ENCODE measurements at places on chromosomes 16 and 17. TPM values are rescaled to one million over a fixed set of nuclear protein-coding genes. Genes with fewer than 3 reads are reported as not detected.

Gene TP53TG3
- total RNA-seq = not detected

DNA sequence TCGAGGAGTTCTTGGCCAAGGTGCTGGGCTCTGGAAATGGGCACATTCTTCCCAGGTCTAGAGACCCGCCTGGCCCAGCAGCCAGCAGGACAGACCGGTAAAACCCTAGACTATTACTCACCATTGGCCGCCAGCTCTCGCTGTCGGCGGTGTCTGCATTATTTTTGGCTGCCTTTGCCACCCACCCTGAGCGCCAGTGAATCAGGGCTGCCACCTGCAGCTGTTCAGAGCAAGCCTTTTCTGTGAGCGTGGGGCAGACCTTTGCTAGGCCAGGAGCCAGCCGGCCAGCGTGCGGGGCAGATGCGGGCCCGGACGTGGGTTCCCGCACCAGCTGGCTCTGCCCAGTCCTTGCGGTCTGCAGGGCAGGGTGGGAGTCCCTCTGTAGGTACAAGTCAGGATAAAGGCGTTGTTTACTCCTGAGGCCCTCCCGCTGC is 15.8 kb upstream of the CLEC18A start:
- no peak overlapping the region for H3K4me3 ChIP-seq
- peaks cover 27% of the 10 kb centered on the region for H3K36me3 ChIP-seq
- no peaks in the 10 kb centered on the region for H3K27me3 ChIP-seq
- H3K4me1 ChIP-seq = no peaks in the 10 kb centered on the region
- H3K27ac ChIP-seq = no peak overlapping the region

- peaks cover 15% of the 10 kb centered on the region for H3K4me1 ChIP-seq
- no peak overlapping the region for H3K27ac ChIP-seq
- no peaks in the 10 kb centered on the region for H3K36me3 ChIP-seq
- H3K27me3 ChIP-seq = peaks cover 27% of the 10 kb centered on the region
- no peak overlapping the region for H3K4me3 ChIP-seq
Observed at GRCh38 chr17:42667088-42667951, 8.2 kb downstream of the TUBG2 start.

- H3K4me1 ChIP-seq = peaks cover 8% of the 10 kb centered on the region
- H3K27me3 ChIP-seq = peaks cover 29% of the 10 kb centered on the region
- no peak overlapping the region for H3K4me3 ChIP-seq
- H3K27ac ChIP-seq = no peak overlapping the region
- peaks cover 25% of the 10 kb centered on the region for H3K36me3 ChIP-seq
- no peak for DNase-seq
Observed at GRCh38 chr17:76081295-76082210, 2.6 kb downstream of the ZACN start.

DNA sequence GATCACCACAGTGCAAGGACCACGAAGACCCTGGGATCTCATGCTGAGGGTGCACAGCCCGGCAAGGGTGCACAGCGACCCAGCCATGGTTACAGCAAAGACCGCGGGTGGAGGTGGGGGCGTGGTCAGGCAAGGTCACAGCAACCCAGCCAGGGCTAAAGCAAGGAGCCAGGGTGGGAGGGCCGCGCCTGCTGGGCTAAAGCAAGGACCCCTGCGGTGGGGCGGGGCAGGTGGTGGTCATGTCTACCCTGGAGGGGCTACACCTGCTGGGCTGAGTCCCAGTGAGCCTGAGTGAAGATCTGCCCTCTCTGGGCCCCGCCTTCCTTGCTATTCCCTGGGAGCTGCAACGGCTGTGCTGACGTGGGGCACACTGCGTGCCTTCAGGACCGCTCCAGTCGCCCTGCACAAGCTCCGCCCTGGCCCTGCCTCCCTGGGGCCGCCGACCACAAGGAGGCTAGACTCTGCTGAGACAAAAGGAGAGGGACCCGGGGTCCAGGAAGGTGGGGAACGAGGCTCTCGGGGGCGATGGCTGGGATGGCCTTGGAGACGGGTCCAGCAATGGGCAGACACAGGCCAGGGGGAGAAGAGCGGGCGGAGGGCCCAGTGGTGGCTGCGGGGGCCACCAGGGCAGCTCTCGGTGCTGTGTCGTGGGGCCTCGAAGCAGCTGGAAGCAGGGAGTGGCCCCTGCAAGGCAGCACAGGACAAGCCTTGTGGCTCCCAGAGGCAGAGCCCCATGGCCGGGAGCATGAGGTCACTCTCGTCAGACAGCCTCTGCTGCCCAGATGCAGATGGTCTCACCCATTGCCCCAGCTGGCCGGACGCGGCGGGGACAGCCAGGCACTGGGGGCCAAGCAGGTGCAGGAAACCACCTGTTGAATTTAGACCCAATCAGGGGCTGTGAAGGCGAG is 52.8 kb downstream of the CBFA2T3 start:
- no peak overlapping the region for H3K27ac ChIP-seq
- H3K36me3 ChIP-seq = no peaks in the 10 kb centered on the region
- H3K27me3 ChIP-seq = no peaks in the 10 kb centered on the region
- peaks cover 4% of the 10 kb centered on the region for H3K4me1 ChIP-seq
- no peak for DNase-seq

- no peaks in the 10 kb centered on the region for H3K27me3 ChIP-seq
- peak overlapping the region; percentile 97 for H3K27ac ChIP-seq
- peaks cover 75% of the 10 kb centered on the region for H3K36me3 ChIP-seq
- peaks cover 95% of the 10 kb centered on the region for H3K4me1 ChIP-seq
- peak overlapping the region; percentile 51 for H3K4me3 ChIP-seq
Observed at GRCh38 chr16:11051879-11052808, 107.8 kb downstream of the CLEC16A start.

GRCh38 chr17:29178750-29179231 is 1.4 kb downstream of the MYO18A start:
- no peak for DNase-seq
- H3K27me3 ChIP-seq = peaks cover 7% of the 10 kb centered on the region
- H3K4me3 ChIP-seq = peak overlapping the region; percentile 44
- no peaks in the 10 kb centered on the region for H3K36me3 ChIP-seq

GRCh38 chr16:12214509-12214908 is 238.0 kb downstream of the SNX29 start:
- no peak overlapping the region for H3K4me3 ChIP-seq
- H3K27ac ChIP-seq = no peak overlapping the region
- no peaks in the 10 kb centered on the region for H3K4me1 ChIP-seq
- no peaks in the 10 kb centered on the region for H3K27me3 ChIP-seq

DNA sequence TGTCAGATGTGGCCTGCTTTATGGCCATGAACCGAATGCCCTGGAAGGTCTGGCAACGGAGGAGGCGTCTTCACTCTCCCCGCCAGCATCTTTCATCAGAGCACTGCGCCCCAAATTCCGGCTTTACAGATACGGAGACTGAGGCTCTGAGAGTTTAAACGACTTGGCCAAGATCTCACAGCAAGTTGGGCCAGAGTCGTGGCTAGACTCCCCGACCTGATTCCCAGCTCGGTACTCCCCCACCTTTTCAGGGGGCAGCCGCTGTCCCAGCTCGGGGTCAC is 1.7 kb downstream of the NGFR start:
- peaks cover 74% of the 10 kb centered on the region for H3K27me3 ChIP-seq
- H3K4me3 ChIP-seq = peak overlapping the region; percentile 29
- no peaks in the 10 kb centered on the region for H3K36me3 ChIP-seq
- H3K4me1 ChIP-seq = peaks cover 24% of the 10 kb centered on the region
- H3K27ac ChIP-seq = no peak overlapping the region

DNA sequence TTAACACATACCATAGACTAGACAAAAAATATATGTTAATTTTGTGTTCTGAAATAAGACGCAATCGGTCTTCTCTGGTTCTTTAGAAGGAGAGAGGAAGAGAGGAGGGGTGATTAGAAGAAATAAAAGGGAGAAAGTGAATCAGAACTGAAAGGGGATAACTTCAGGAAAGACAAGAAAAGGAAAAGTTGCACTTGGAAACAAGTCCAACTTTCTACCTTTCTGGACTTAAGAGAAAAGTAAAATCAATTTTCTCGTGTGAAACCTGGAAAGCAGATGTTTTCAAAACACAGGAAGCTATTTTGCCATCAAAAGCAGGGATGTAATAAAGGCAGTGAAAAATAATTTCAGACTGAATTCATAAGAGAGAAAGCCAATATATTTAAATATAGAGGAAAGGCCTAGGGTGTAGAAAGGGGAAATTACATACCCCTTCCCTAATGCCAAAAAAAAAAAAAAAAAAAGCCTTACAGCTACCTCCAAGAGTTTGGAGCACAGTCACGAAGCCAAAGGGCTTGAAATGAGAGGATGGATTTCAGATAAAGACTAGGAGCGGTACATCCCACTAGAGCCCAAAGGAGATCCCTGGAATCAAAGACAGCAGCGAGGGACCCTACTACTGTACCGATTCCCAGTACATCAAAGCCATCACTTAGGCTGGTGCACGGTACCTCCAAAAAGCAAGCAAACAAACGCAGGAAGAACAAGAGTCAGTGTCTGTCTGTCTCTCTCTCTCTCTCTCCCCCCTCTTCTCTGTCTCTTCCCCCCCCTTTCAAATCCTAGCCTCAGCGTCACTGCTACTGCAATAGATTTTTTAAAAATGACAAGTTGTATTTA is 12.1 kb upstream of the ZFHX3 start:
- H3K27me3 ChIP-seq = peaks cover 76% of the 10 kb centered on the region
- DNase-seq = no peak
- no peaks in the 10 kb centered on the region for H3K36me3 ChIP-seq
- no peak overlapping the region for H3K4me3 ChIP-seq
- H3K27ac ChIP-seq = no peak overlapping the region

- H3K27me3 ChIP-seq = peaks cover 3% of the 10 kb centered on the region
- peak overlapping the region; percentile 94 for H3K4me3 ChIP-seq
- H3K27ac ChIP-seq = peak overlapping the region; percentile 93
- peaks cover 24% of the 10 kb centered on the region for H3K4me1 ChIP-seq
- peaks cover 18% of the 10 kb centered on the region for H3K36me3 ChIP-seq
Observed at GRCh38 chr17:67717192-67717623, 528 bp upstream of the NOL11 start.

- no peak overlapping the region for H3K4me3 ChIP-seq
- H3K36me3 ChIP-seq = no peaks in the 10 kb centered on the region
- H3K4me1 ChIP-seq = no peaks in the 10 kb centered on the region
- H3K27ac ChIP-seq = no peak overlapping the region
Observed at GRCh38 chr17:20825539-20825938, 217.3 kb downstream of the USP22 start.

GRCh38 chr17:58913552-58913951 is 157.9 kb downstream of the PPM1E start:
- DNase-seq = no peak
- no peaks in the 10 kb centered on the region for H3K4me1 ChIP-seq
- peaks cover 22% of the 10 kb centered on the region for H3K27me3 ChIP-seq
- H3K36me3 ChIP-seq = no peaks in the 10 kb centered on the region
- no peak overlapping the region for H3K4me3 ChIP-seq
- H3K27ac ChIP-seq = no peak overlapping the region
